Stimulated activated CD4-positive, alpha-beta T cell treated with anti-CD3 and anti-CD28 coated beads, Interleukin-2, amount 100 ng/mL, for 48 hours (primary cell): ENCODE measurements at places on chromosomes 16 and 17.

DNA sequence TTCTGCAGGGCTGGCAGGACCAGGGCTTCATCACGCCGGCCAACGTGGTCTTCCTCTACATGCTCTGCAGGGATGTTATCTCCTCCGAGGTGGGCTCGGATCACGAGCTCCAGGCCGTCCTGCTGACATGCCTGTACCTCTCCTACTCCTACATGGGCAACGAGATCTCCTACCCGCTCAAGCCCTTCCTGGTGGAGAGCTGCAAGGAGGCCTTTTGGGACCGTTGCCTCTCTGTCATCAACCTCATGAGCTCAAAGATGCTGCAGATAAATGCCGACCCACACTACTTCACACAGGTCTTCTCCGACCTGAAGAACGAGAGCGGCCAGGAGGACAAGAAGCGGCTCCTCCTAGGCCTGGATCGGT is 1.4 kb downstream of the CDK5R1 start:
- no peak for DNase-seq

DNA sequence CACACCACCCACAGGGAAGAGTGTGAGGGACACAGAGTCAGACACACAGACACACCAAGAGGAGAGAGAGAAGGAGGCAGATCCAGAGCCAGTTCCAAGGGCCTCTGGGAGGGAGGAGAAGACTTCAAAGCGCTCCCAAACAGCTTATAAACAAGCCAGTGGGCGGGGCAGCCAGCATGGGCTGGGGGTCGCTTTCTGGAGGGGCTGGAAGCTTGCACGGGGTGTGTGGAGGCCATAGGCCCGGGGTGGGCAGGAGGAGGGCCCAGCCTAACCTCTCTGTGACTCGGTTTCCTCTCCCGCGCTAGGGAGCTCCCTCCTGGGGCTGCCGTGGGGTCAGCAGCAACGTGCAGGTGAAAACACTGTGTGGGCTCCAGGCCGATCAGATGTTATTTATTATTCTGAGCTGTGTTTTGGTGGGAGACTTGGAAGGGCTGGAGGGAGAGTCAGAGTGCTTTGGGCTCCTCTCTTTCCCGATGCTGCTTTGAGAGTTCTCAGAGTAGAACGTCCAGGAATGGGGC is 2.5 kb upstream of the WFIKKN2 start:
- DNase-seq, result no peak

GRCh38 chr17:78883533-78884131 is 19.4 kb downstream of the CEP295NL start:
- DNase-seq, result no peak

- DNase-seq, result no peak
These were observed 32.8 kb downstream of the CCL4 start for GRCh38 chr17:36136439-36136838.

DNA sequence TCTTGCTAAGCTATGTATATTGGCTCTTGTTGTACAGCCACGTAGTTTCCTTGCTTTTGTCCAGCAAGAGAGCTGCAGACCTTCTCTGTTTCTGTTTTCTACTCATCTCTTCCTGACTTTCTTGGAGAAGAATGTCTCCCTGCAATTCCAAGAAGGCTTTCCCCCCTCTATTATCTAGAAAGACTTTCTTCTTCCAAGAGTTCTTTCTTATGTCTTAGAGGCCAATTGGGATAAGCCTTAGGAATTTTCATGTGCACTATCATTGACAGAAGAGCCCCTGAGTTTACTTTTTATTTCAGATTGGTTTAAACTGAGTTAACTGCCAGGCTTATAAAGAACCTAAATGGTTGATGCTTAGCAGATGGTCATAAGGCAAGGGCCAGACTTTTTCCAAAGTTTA is 9.0 kb downstream of the CAPNS2 start:
- DNase-seq, result no peak

DNA sequence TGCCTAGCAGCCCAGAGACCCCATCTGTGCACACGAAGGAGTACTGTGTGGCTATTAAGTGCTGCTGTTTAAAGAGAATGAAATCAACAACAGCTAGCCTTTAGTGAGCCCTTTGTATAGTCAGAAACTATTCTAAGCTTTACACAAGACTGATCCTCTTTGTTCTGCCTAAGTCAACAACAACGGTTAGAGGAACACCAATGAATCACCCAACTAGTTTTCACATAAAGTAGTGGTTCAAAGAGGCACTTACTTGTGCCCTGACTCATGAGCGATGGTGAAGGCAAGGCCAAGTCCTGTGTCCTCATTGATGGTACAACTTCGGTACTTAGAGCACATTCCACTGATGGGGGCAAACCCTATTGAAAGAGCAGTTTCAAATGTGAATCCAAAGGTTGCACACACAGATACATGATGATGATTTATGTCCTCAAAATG is 75.8 kb downstream of the ADAMTS18 start:
- no peak for DNase-seq

DNA sequence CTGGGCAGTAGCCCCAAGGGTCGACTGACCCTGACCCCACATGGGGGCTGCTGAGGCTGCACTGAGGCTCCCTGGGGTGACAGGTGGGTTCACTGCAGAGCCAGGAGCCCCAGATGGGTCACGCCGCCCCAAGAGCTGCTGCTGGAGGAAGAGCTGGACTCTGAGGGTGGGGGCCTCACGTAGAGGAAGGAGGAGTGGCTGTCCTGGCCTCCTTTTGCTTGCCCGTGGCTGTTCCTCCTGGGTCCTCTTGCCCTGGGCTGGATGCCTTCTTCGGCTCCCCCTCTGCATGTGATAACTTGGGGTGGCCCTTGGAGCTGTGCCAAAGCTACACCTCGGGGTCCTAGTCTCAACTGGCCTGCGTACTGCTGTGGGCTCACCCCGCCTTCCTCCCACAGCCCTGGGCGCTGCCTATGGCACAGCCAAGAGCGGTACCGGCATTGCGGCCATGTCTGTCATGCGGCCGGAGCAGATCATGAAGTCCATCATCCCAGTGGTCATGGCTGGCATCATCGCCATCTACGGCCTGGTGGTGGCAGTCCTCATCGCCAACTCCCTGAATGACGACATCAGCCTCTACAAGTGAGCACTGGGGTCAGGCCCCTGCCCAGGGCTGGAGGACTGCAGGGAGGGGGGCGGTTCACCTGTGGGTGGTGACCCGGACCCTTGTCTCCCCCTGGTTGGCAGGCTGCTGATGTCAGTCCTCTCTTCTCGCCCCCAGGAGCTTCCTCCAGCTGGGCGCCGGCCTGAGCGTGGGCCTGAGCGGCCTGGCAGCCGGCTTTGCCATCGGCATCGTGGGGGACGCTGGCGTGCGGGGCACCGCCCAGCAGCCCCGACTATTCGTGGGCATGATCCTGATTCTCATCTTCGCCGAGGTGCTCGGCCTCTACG is 1.1 kb upstream of the AMDHD2 start:
- DNase-seq, result no peak

DNA sequence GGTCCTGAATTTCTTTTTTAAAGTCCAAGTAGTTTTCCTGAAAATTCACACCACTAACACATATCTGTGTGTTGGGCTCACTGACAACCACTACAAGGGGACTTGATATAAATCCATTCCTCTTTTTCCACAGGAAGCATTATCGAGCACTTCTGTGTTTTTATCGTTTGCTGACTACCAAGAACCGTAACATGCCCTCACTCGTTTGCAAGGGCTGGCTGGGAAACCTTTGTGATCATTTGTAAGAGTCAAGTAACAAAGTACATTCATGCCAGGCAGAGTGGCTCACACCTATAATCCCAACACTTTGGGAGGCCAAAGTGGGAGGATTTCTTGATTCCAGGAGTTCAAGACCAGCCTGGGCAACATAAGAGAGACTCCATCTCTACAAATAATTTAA is 62.1 kb downstream of the ZZEF1 start:
- no peak for DNase-seq

- no peak for DNase-seq
These were observed 6.3 kb downstream of the SNX20 start for GRCh38 chr16:50674831-50675230.

DNA sequence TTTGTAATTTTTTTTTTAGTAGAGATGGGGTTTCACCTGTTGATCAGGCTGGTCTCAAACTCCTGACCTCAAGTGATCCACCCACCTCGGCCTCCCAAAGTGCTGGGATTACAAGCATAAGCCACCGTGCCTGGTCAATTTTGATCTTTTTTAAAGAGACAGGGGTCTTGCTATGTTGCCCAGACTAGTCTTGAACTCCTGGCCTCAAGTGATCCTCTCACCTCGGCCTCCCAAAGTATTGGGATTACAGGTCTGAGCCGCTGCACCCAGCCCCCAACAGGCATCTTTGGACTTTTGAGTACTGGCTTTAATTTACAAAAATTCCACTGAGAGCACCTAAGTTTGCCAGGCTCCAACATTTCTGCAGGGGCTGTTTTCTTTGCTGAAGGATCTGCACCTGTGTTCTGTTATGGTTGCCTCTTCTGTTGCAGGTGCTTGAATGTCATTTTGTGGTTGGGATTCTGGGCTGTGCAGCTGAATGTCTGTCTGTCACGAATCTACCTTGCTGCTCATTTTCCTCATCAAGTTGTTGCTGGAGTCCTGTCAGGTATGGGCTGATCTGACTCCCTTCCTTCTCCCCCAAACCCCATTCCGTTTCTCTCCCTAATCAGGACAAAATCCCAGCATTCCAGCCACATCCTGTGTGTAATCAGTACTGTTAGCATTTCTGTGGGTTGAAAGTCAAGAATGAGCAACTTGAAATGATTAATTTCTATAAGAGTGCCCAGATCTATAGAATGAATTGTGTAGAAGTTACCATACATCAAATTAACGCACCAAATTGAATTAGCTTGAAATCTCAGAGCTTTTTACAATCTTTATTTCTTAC is 8.5 kb downstream of the G6PC1 start:
- no peak for DNase-seq

DNA sequence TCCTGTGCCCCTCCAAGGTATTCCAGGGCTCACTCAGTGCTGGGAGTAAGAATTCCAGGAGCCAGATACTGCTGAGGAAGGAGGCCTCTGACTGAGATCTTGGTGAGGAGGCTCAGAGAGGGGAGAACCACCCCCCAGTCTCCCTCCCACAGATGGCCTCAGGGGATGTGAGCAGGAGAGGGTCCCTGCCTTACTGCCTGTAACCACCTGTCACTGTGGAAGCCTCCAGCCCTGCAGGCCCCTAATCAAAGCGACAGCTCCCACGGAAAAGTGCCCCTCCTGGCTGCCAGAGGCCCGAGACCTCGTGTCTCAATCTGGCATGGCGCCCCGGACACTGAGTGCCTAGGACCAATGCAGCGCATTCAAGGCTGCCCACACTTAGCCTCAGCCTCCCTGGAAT is 7.7 kb upstream of the C17orf113 start:
- DNase-seq, result no peak

DNA sequence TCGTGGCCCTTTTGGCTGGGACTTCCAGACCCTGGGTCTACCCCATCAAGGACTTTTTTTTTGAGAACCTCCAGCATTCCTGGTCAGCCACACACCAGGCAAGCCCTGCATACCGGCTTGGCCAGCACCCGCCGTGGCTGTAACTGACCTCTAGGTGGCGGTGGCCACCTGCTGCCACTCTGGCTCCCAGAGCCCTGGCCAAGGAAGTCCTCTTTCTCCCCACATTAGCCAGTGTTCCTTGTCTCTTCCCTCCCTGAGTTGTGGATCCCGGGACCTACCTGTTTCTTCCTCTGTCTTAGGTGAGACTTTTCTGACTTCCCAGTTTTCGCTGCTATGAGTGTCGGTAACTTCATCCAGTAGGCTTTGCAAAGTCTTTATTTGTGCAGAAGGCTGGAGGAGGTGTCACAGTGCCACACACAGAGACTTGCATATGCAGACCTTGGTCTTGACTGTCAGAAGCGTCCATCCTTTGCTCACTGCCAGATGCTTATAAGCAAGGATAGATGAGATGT is 348.3 kb downstream of the CPPED1 start:
- DNase-seq, result peak; percentile 52

GRCh38 chr16:1331712-1332617 is 1.5 kb upstream of the BAIAP3 start:
- DNase-seq, result no peak

DNA sequence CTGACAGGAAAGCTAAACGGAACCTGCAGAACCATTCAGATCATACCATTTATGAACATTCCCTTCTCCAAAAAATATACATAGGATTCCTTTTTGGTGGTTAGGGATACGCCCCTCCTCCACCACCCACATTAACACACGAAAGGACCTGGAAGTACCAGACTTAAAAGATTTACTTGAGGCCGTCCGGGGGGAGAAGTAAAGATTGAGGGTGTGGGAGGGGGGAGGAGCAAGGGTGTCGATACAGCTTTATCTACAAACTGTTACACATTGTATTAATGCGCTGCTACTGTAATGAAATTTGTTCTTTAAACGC is 537 bp downstream of the PALB2 start:
- no peak for DNase-seq

- no peak for DNase-seq
These were observed 7.6 kb downstream of the COG1 start for GRCh38 chr17:73200476-73200875.

- no peak for DNase-seq
These were observed 151.8 kb downstream of the ABCA8 start for GRCh38 chr17:68803164-68803929.

DNA sequence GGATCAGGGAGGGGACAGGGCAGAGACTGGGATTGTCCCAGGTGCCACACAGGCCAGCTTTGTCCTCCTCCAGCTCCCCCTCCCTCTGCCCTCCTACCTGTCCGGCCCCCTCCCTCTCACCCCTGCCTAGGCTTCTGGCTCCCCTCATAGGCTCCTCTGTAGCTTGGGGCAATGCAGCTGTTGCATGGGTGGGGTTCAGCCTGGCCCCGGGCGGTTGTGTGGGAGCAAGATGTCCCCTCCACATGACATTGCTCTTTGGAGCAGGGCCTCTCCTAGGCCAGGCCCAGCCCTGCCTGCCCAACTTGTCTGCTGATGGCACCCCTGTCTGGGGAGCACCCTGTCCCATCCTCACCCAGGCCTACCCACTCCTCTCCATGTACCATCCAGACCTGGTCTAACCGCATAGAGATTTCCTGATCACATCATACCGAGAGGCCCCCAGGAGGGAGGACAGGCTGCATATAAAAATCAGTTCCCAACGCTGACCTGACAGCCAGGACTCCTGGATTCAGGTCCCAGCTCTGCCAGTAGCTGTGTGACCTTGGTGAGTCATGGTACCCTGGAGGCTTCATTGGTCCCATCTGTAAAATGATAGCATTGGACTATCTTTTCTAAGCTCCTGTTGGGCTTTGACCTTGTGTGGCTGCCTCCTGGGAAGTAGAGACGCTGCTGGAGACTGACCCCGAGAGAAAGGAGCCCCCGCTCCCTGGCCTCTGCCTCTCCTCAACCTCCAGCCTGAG is 48.8 kb upstream of the DLX4 start:
- DNase-seq, result no peak

DNA sequence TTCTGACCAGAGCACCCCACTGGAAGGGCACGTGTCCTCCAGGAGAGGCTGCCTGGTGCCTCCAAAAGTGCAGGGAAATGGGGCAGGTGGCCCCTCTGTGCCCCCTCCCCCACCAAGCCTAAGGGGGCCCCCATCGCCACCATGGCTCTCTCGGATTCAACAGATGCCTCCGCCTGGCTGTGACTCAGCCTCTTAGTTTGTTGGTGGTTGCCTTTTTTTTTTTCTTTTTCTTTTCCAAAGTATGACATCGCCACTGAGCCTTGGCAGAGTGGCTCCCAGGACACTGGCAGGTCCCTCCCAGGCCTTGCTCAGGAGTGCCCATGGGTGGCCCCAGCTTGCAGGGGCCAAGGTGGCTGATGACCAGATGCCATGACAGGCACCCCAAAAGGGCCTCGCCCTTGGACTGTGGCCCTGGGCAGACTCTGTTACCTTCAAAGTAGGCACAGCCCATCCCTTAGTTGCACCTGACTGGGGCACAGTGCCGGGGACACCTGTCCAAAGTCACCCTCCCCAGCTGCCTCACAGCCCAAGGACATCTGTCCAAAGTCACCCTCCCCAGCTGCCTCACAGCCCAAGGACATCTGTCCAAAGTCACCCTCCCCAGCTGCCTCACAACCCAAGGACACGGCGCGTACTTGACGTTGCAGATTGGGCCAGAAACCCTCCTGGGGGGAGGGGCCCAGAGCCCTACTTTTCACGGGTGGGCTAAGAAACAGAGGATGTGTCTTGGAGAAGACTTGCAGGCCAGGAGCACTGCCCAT is 29.6 kb downstream of the NPTX1 start:
- no peak for DNase-seq
